ENCODE measurements at places on chromosomes 7 and 10.

DNA sequence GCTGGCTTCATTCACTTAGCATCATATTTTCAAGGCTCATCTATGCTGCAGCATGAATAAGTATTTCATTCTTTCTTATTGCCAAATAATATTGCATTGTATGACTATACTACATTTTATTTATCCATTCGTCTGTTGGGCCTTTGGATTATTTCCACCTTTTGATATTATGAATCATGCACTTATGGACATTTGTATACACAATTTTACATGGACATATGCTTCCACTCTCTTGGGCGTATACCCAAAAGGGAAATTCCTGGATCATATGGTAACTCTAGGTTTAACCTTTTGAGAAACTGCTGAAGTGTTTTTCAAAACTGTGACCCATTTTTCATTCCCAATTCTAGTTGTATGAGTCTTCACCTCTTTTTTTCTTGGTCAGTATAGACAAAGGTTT is 80.3 kb upstream of the GNAI1 start:
- no peak for DNase-seq

GRCh38 chr7:105218215-105218614 is 170.5 kb downstream of the SRPK2 start:
- DNase-seq = no peak

DNA sequence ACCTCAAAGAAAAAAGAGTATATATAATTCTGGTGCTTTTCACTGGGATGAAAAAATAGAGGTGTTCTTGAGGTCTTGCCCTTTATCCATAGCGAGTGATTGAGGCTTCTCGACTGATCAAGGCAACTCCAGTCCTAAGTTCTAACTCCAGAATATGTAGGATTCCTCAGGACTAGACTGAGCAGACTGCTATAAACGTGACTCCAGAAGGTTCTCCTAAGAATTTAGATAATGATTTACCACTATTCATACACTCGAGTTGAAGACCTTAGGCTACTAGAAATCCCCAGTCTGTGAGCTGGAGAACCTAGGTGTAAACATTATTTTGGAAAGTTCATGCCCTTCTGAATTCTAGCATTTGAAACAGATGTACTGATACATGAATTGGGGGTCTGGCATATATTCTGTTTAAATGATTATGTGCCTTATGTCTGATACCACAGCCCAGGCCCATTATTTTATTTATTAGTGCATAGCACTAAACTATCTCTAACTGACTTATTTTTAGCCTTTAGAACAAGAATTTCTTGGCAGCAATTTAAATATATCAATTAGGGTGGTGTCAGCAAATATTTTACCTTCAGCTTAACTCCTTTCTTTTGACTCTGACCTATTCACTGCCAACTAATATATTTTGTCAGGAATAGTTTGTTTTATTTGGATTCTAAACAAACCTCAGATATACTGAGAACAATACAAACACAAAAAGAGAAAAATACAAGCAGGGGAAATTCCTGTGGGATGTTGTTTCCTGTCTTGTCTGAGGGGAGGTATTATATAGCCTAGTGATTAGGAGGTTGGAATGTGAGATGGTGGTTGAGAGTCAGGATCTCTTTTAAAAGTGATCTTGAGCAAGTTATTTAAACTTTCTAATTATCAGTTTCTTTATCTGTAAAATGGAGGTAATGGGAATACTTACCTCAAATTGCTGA is 75.8 kb downstream of the PODXL start:
- no peak for DNase-seq

GRCh38 chr10:4174197-4174596 is 389.2 kb upstream of the KLF6 start:
- DNase-seq = no peak

DNA sequence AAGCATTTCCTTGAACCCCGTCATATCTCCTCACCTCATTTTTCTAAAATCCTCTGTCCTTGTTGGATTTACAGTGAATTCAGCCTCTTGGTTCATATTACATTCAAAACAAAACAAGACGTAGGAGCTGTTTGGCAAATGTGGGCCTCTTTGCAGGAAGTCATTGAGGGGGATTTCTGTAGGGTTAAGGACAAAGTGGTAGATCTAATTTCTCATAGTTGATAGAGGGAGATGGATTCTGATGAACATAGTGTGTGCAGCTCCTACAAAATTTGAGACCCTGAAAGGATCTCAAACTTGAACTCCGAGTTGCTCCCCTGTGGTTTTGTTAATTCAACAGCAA is 682 bp downstream of the TBXAS1 start:
- peak; percentile 52 for DNase-seq

GRCh38 chr7:31134246-31135188 is 82.4 kb downstream of the ADCYAP1R1 start:
- DNase-seq = peak; percentile 68

GRCh38 chr7:28060371-28060950 is 120.1 kb downstream of the JAZF1 start:
- DNase-seq = no peak

DNA sequence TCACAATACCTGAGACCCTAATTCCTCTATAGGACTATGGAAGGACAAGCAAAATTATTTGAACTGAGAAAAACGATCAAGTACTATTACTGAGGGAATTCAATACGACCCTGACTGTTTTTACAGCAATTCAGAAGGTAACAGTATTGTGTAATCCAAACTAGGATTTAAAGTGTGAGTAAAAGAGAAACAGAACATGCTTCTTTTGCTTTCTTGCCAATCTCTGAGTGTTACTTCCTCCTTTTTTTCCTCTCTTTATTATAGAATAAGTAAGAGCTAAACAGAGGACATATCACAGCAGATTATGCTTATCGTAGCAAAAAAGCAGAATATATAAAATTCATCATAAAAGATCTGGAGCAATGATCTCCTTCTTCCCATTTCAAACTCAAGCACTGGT is 292.1 kb downstream of the THSD7A start:
- no peak for DNase-seq

DNA sequence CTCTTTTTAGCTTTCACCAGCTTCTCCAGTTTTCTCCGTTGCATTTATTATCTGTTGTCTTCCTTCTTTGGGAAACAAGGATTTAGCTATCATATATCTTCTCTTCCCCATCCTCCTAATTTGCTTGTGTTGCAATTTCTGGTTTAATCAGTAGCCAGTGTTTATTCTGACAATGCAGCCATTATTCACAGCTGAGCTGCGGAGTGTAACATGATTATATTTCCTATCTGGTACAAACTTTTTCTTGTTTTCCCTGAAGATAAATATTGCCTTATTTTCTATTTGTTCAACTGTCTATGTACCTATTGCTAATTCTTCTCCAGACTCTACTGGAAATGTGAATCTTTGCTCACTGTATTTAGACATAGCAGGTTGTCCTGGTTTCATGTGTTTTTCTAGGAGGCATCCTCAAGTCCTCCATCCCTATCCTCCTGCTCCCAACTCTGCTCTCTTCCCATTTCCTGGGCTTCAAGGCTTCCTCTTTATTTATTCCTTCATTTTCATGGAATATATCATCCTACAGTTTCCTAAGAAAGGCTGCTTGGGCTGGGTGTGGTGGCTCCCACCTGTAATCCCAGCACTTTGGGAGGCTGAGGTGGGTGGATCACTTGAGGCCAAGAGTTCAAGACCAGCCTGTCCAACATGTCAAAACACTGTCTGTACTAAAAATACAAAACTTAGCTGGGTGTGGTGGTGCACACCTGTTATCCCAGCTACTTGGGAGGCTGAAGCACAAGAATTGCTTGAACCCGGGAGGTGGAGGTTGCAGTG is 72.4 kb upstream of the KDM7A start:
- no peak for DNase-seq

- no peak for DNase-seq
Observed at GRCh38 chr7:25615593-25615992, 387.3 kb upstream of the NPVF start.

DNA sequence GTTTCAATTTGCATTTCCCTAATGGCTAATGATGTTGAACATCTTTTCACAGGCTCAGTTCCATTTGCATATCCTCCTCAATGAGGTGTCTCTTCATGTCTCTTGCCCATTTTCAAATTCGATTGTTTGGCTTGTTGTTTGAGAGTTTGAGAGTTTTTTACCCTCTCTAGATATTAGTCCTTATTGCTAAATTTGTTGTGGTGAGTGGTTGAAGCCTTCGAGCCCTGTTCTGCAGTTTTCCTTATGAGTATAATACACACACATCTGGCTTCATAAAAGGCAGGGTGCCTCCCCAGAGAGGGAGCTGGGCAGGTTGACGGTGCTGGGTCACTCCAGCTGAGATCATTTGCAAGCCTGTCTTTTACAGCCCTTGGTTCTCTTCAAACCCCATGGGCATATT is 65.1 kb downstream of the RGS10 start:
- no peak for DNase-seq

- DNase-seq = no peak
Observed at GRCh38 chr10:107611115-107611514, 446.6 kb upstream of the SORCS1 start.

DNA sequence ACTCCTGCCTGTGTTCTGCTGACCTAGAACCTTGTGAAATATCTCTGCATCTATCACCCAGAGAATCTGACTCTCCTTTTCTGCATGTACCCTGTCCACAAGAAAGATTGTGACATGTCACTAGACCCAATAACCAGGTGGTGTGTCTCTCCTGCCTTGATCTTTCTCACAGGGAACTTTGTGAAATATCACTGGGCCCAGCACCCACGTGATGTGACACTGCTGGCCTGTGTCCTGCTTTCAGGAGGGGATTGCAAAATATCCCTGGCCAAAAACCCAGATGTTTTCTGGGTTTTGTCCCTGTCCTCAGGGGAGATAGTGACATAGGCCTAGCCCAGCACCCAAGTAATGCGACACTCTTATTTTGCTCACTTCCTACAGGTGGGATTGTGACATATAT is 10.1 kb upstream of the ZNF107 start:
- no peak for DNase-seq

DNA sequence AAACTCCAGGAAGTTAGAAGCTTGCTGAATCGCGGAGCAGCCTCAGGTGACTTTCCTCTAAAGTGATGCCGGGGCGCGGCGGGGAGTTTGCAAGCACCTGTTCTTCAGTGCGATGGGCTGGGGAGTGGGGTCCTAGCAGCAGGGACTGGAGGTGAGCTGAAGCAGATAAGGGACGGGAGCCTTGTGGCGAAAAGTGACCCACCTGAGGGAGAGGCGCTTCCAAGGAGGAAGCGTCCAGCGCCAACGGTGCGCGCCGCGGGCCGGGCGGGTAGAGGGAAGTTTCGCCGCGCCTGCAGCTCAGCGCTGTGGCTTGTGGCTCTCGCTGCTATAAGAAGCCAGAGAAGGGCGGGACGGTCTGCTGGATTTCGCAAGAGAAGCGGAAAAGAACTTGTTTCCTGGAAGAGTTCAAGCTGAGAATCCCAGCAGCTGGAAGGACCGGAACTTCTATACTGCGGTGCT is at the start of gene STEAP4:
STEAP4 (minus strand) TSS at position 305 of the 459 bp plus-strand sequence. CDS start 22,625 bp downstream, outside the sequence.
- DNase-seq = peak; percentile 15

DNA sequence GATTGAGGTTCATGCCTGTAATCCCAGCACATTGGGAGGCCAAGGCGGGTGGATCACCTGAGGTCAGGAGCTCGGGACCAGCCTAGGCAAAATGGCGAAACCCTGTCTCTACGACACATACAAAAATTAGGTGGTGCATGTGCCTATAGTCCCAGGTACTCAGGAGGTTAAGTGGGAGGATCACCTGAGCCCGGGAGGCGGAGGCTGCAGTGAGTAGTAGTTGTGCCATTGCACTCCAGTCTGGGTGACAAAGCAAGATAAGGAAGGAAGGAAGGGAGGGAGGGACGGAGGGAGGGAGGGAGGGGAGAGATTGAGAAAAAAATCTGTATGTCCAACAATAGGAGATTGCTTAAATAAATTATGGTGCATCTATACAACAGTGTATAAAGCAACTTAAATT is 13.2 kb downstream of the TLL2 start:
- no peak for DNase-seq

- no peak for DNase-seq
Observed at GRCh38 chr7:121873289-121874194, 581 bp downstream of the PTPRZ1 start.

- no peak for DNase-seq
Observed at GRCh38 chr7:100888291-100888987, 1.1 kb downstream of the UFSP1 start.

DNA sequence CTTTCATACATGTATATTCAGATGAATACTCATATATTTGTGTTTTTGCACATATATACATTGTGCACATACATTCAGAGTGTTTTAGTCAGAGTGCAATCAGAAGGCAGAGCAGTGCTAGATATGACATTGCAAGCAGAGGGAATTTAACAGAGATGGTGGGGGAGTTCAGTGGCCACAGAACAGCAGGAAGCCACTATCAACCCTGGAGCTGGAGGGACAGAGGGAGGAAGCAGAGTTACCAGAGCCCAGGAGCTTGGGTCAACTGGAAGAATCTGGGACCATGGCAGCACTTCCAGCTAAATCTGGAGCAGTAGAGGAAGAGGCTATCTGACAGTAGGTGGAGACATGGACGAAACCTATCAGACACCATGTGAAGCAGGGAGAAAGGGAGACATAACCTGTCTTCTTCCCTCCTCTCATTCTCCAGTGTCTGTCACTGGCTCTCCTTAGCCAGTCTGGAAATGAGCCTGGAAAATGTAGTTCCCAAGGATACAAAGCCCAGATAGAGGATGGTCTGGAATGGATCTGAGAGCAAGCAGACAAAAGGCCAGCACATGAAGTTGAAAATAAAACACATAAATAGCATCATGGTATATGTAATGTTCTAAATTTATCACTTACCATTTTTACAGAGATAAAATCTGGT is 33.6 kb upstream of the HERPUD2 start:
- peak; percentile 23 for DNase-seq

- DNase-seq = no peak
Observed at GRCh38 chr7:987909-988308, 4.9 kb downstream of the CYP2W1 start.

GRCh38 chr7:142450206-142450605 is 192.3 kb upstream of the PRSS58 start:
- no peak for DNase-seq

- DNase-seq = no peak
Observed at GRCh38 chr7:94289071-94289470, 105.6 kb upstream of the COL1A2 start.

- DNase-seq = no peak
Observed at GRCh38 chr7:37988721-37989650, 68.5 kb downstream of the EPDR1 start.

GRCh38 chr7:39741942-39742623 is 118.7 kb downstream of the RALA start:
- peak; percentile 52 for DNase-seq

- no peak for DNase-seq
Observed at GRCh38 chr10:76509446-76509845, 1078.0 kb downstream of the LRMDA start.

- no peak for DNase-seq
Observed at GRCh38 chr10:649798-650440, 39.5 kb downstream of the DIP2C start.

DNA sequence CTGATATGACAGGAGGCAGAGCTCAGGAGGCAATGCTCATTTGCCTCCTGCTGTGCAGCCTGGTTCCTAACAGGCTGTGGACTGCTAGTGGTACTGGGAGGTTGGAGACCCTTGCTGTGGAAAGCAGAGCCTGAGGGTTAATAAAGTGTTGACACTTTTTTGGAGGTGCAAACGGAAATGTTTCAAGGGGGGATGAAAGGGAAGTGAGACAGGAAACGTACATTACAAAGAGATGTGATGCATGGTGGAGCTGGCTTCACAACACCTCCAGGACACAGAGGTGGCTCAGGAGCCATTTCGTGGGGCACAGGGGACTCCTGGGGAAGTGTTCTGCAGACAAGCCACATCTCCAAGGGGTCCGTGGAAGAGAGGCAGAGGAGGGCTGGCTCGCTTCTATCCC is 137.6 kb upstream of the SVIL start:
- no peak for DNase-seq
